ENCODE measurements at places on chromosomes 16 and 17.
A peak's percentile ranks its signal among the peaks of the same experiment; 100 is the strongest.

- no peak for DNase-seq
These were observed 20.2 kb upstream of the CES1 start for GRCh38 chr16:55853114-55853513.

GRCh38 chr16:68539711-68540239 is 684 bp downstream of the ZFP90 start:
- DNase-seq, result peak; percentile 50

GRCh38 chr17:27560668-27561067 is 70.3 kb upstream of the LGALS9 start:
- DNase-seq, result no peak

DNA sequence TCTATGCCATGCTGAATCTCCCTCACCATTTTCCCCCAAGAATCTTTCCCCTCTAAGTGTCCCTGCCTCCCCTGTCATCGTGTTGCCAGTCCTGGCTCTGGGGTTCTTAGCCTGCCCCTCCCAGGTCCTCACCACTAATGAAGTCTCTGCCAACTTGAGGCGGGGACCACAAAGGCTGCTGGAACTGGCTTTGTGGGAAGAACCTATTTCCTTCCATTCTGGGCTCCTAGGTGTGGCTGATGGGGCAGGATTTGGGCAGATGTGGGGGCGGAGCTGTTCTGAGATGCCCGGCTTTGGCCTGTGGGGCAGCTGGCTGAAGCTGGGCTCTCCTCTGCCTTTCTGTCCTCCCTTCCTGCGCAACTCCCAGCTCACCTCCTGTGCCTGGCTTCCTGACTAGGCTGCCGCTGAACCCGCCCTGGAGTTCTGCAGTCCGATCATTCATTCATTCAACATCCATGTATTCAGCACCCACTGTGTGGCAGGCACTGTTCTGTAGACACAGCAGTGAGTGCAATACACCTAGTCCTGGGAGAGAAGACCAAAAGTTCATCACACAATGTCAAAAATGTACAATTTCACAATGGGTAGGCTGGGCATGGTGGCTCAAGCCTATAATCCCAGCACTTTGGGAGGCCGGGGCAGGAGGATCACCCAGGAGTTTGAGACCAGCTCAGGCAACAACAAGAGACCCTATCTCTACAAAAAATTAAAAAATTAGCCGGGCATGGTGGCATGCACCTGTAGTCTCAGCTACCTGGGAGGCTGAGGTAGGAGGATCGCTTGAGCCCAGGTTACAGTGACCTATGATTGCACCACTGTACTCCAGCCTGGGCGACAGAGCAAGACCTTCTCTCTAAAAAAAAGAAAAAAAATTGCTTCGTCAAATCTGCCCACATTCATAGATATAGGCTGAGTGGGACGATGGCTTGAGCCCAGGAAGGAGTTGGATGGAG is 1.9 kb upstream of the SNN start:
- no peak for DNase-seq

GRCh38 chr17:82985973-82986372 is 93.4 kb upstream of the METRNL start:
- peak; percentile 83 for DNase-seq

DNA sequence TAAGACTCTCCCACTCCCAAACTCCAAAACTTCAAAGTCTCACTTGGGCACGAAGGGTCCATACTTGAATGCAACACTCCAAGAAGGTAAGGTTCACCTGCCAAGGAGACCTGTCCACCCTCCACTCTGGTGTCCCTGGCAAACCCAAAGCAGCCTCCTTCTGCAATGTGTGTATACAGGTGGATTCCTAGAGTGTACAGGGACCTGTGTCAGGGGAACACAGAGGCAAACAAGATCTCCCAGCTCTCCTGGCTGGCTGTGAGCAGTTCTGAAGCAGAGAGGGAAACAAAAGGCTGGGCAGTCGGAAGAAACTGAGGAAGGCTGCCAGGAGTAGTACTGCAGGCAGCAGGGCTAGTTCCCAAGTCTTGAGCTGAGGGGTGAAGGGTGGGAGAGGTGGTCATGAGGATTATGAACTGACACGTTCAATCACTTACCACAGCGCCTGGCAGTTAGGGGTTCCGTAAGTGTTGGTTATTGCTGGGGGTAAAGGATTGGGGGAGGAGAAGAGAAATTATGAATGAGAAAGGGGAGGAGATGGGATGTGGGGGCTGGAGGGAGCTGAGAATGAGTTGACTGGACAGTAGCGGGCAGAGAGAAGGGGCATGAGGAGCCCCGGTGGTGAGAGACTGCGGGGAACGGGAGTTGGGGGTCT is 795 bp downstream of the KCTD13 start:
- DNase-seq, result no peak

DNA sequence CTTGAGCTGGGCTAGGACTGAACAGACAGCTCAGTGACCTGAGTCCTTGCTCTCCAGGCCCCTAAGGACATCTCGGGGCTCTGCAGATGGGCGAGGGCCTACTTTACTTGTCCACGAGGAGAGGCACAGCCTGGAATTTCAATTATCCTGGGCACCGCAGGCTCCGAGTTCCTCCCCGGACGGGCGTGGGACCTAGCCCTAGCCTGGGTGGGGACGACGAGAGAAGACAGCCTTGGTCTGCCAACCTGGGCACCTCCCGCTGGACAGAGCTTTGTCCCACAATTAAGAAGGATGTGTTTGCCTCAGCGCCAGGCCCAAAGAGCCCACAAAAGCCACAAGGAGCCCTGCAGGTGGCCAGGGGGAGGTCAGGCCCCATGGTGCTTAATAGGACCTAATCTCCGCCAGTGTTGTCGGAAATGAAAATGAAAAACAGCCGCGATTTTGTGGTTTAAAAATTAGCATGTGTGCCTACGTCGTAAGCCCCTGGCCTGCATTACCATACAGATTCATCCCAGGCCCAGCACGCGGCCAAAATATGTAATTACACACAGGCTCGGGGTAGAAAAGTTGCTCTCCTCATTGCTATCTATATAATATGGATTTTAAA is 51.4 kb upstream of the LHX1 start:
- no peak for DNase-seq

GRCh38 chr16:64311241-64311640 is 810.6 kb downstream of the CDH11 start:
- DNase-seq, result no peak

DNA sequence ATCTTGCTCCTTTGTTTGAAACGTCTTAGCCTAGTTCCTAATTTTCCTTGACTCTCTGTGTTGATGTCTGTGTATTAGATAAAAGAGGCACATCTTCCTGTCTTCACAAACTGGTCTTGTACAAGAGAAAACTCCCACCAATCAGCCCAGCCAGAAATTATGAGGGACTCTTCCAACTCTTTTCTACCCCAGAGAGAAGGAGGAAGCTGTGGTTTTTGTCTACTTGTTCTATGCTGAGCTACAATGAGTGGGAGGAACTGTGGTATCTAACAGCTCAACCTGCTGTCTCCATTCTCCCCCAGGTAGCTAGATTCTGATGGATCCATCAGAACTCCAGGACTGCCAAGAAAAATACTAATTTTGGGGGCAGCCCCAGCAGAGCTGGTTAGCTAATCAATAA is 392.5 kb downstream of the HS3ST3B1 start:
- DNase-seq, result no peak

DNA sequence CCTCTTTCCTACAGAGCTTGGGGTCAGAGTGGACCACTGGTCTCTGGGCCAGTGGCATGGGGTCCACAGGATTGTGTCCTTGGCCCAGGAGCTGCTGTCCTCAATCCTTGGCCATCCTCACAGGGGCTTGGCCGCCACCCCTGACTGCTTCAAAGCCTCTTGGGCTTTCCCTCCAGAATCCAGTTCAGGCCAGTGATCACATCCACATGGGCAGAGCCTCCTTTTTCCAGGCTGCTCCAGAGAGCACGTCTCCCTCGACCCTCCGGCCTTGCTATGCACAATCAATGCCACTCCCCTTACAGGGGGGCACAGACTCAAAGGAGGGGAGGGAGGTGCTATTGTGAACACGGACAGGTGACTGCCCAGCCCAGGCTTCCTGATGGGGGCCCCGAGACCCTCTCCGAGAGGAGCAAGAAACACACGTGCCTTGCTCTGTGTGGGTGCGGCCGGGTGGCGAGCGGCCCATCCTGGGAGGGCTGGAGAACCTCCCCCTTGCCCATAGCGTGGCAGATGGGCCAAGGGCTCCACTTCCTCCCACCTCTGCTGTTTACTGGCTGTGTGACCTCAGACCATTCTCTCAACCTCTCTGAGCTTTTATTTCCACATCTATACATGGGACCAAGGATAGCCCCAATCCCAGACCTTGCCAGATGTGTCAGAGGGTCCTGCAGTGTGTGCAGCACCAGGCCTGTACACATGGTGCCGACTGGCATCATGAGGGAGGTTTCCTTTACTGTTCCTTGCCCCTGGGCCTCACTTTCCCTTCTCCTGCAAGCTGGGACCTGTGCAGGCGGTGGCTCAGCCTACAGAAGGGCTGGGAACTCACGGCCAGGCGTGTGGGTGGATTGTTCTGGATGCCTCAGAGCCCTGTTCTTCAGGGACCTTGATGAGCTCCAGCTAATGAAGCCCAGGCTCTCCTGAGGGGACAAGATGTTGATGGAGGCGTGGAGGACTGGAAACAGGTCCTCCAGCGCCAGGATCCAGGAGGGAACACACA is 229.0 kb upstream of the GSE1 start:
- DNase-seq, result no peak

DNA sequence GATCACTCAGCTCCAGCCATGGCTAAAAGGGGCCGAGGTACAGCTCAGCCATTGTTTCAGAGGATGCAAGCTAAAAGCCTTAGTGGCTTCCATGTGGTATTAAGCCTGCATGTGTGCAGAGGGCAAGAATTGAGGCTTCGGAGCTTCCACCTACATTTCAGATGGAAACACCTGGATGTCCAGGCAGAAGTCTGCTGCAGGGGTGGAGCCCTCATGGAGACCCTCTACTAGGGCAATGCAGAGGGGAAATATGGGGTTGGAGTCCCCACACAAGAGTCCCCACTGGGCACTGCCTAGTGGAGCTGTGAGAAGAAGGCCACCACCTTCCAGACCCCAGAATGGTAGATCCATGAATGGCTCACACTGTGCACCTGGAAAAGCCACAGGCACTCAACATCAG is 14.7 kb upstream of the PSMD11 start:
- DNase-seq, result no peak

DNA sequence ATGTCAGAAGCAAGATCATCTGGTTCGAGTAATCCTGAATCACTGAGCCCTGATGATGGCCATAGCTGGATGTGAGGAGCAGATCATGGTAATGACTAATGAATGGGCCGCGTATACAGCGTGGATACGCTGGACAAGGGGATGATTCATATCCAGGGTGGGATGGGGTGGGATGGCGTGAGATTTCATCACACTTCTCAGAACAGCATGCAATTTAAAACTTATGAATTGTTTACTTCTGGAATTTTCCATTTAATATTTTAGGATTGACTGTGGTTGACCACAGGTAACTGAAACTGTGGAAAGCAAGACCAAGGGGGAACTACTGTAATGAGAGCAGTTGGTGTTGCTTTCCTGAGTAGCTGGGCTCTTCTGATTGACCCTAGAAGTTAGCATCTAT is 225.5 kb downstream of the STX8 start:
- DNase-seq, result no peak

DNA sequence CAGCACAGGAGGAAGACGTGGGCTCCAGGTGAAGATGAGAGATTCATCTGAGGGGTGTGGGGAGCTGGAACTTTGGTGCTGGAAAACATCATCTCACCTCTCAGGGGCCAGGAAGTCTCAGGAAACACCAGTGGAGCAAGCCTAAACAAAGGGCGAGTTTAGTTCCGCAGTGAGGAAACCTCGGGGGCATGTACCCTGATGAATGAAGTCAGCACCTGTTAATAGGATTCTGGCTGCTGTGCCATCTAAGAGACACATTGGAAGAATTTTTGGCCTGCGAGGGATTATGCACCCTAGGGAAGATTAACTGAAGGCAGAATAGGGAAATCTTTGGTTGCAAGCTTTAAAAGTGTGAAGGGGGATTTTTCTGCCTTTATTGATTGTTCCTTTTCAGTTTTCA is 94.7 kb upstream of the CACNG5 start:
- no peak for DNase-seq

Data from right forelimb (tissue), 1 donor.